ENCODE measurements at places on chromosomes 7 and 10.
A peak's percentile ranks its signal among the peaks of the same experiment; 100 is the strongest.

- no peak for DNase-seq
Measured at GRCh38 chr7:47651355-47652317, 69.7 kb upstream of the TNS3 start.

DNA sequence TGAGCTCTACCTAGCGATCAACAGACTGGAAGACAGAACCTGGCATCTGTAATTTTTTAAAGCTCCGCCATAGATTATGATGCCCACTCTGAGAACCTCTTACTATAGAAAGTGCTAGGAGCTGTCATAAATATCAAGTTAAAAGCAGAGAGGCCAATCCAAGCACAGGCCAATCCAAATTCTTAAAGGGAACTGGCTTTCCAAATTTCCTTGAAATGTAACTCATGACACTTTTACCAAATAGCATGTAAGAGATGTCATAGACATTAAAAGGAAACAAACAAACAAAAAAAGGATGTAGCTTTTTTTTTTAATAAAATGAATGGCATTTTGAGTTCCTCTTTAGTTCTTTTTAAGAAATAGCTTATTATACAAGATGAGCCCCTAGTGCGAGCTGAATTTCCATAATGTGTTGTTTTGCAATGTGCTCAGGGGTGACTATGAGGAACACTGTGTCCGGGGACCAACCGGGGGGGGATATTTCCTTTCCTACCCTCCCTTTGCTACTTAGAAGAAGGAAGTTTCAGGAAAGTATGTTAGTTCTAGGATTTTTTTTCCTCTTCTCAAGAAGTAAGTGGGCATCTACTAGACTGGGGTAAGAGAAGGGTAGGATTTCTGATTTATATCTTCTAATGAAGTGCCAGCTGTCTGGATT is 23.7 kb upstream of the MRC1 start:
- DNase-seq: no peak

DNA sequence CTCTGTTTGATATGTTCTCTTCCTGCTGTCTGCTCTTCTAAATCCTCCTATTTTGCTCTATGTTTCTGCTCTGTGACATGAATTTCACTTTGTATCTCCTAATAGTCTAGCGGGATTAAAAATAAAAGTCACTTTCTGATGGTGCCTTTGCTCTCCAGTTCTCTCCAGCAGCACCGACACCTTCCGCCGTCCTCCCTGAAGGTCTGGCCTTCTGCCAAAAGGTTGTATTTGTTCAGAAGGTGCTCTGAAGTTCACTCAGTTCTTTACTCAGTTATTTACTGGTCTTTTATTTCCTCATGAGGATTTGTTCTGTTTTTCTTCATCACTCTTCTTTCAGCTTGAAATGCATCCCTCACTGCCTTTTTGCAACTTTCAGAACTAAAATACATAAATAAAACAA is 11.2 kb upstream of the EPHA1 start:
- DNase-seq: peak; percentile 13

- DNase-seq: no peak
Measured at GRCh38 chr7:142556740-142557139, 192.5 kb upstream of the PRSS1 start.

DNA sequence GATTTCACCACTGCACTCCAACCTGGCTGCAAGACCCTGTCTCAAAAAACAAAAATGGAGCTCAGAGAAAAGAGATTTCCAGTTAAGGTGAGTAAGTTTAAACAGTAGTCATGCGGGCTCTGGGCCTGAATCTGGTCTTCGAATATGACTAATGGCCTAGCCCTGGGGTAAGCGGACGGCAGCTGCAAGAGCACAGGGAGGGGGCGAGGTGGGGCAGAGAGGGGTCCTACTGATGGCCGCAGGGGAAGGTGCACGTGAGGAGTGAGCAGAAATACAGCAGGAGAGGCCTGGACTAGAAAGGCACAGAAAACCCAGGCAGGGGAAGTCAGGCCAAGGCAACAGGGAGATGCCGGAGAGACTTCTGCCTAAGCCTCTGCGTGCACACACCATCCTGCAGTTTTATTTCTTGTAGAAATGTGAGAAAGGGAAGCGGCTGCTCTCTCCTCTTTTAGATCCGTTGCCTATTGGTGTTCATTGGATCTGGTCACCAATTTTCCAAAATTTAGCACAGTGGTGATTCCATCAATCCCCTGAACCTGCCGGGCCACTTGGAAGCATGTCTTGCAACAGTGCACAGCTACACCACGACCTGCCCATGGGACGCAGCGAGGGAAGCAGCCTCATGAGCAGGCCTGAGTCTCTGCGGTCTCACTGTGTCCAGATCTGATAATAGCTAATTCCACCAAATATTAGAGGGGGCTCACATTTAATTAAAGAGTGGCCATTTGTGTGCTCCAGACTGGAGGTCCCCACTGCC is 139.0 kb downstream of the PAXIP1 start:
- no peak for DNase-seq

DNA sequence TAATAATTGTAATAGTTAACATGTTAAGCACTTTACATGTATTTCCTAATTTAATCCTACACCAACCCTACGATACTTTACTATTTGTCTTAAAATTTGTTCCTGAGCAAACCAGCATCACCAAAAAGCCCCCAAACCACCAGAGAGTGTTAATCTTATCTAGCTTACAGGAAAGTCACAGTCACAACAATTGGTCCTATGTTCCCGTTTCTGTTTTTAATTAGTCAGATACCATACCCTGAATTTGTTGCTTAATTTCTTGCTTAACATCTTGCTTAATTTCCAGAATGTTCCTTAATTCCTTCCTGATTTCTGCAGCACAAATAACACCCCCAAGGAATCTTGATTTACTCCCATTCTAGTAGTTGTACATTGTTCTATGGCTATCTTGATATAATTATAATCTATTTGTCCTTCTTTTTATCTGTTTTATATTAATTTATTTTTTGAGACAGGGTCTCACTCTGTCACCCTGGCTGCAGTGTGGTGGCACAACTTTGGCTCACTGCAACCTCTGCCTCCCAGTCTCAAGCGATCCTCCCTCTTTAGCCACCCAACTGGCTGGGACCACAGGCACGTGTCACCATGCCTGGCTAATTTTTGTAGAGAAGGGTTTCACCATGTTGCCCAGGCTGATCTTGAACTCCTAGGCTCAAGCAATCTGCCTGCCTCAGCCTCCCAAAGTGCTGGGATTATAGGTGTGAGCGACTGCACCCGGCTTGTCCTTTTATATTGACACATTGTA is 6.6 kb upstream of the PDSS1 start:
- DNase-seq: no peak
